Natural killer cell treated with Interleukin-12 subunit alpha and Interleukin-12 subunit beta and Interleukin-15 and Interleukin-18, amount 100 ng/mL, for 72 hours (primary cell): ENCODE measurements at places on chromosomes 16 and 17. TPM values are rescaled to one million over a fixed set of nuclear protein-coding genes. Genes with fewer than 3 reads are reported as not detected.
A peak's percentile ranks its signal among the peaks of the same experiment; 100 is the strongest.

Gene CRHR1
- total RNA-seq: not detected

Gene NUPR1
- not detected for total RNA-seq

Gene TMEM235
- total RNA-seq: not detected

Gene TBC1D3G
- not detected for total RNA-seq

Gene TEX19
- not detected for total RNA-seq

Gene TMEM100
- total RNA-seq: not detected

Gene KRTAP1-3
- total RNA-seq: not detected

Gene TPSD1
- total RNA-seq: not detected

Gene CA4
- total RNA-seq: not detected

Gene CDRT15L2
- not detected for total RNA-seq

Gene RBFOX1
- not detected for total RNA-seq

Gene CSHL1
- not detected for total RNA-seq

Gene TP53TG3B
- total RNA-seq: not detected

Gene TANC2
- total RNA-seq: 17.4 TPM

DNA sequence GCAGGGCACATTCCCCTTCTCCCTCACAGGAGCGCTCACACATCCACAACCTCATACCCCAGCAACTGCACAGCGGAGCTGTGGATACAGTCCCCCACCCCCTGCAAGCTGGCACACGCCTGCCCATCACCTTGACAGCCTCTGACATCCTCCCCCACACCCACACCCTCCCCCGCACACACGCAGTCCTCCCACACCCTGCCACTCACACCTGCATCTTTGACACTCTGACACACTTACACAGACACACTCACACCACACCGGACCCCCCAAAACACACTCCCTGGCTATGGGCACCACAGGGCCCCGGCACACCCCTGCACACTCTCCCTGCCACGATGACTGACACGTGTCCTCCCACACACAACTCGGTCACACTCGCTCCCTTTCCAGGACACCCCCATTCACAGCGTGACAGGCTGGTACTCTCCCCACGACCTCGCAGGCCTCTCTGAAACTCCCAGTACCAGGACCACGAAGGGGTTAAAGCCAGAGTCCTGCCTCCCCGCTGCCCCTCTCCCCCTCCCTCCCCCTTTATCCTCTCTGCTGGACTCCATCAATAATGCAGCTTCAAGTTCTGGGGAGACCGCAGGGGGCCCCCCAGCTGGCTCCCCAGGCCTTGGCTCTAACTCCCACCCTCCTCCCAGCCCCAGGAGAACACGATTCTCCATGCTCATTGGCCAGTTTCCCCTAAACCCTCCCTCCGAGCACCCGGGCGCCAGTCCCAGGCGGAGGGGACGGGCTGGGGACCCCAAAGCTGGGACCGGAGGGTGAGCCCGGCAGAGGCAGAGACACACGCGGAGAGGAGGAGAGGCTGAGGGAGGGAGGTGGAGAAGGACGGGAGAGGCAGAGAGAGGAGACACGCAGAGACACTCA lies at the start of gene PPP1R1B:
PPP1R1B (plus strand) TSS at position 782 of the 876 bp plus-strand sequence. CDS start 441 bp downstream, outside the sequence.
- peaks cover 30% of the 10 kb centered on the region for H3K27me3 ChIP-seq
- H3K36me3 ChIP-seq: no peaks in the 10 kb centered on the region
- peaks cover 20% of the 10 kb centered on the region for H3K4me1 ChIP-seq
- H3K27ac ChIP-seq: no peak within 1 kb of the TSS

GRCh38 chr17:1060991-1061390 lies 64.1 kb downstream of the TIMM22 start:
- no peak overlapping the region for H3K27ac ChIP-seq
- no peak overlapping the region for H3K4me3 ChIP-seq
- peak; percentile 56 for DNase-seq
- H3K36me3 ChIP-seq: peaks cover 15% of the 10 kb centered on the region
- H3K27me3 ChIP-seq: no peaks in the 10 kb centered on the region

DNA sequence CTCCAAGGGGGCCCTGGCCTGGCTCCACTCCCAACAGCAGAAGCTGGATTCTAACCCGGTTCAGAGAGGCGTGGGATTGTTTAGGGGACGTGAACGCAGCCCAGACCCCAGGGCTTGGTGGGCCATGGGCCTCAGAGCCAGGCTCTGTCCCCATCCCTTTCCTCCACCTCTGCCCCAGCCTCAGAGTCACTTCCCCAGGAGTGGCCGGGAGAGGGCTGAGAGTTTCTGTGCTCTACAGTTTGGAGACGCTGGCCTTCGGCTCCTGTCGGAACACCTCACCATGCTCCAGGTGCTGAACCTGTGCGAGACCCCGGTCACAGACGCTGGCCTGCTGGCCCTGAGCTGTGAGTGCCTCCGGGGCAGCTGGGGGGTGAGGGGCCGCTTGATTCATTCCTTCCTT lies 73.8 kb upstream of the PLCG2 start:
- H3K36me3 ChIP-seq: peaks cover 8% of the 10 kb centered on the region
- no peaks in the 10 kb centered on the region for H3K27me3 ChIP-seq
- H3K4me3 ChIP-seq: no peak overlapping the region

DNA sequence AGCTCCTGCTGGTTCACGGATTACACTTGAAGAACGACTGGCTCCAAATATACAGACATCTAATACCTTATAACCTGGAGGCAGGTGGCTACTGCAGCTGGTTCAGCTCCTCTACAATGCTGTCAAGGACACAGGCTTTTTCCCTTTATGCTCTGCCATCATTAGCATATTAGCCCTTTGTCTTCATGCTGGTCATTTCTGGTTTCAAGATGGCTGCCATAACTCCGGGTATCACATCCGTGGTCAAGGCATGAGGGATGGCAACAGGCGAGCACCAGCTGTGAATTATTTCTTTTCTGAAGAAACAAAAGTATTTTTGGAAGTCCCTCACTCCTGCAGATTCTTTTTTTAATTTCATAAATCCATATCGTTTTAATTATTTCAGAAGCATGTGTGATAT lies 124.3 kb upstream of the MED13 start:
- H3K36me3 ChIP-seq: no peaks in the 10 kb centered on the region
- peaks cover 5% of the 10 kb centered on the region for H3K27me3 ChIP-seq

- H3K4me3 ChIP-seq: no peak overlapping the region
- DNase-seq: no peak
- H3K27ac ChIP-seq: no peak overlapping the region
- H3K27me3 ChIP-seq: no peaks in the 10 kb centered on the region
- H3K4me1 ChIP-seq: peaks cover under 1% of the 10 kb centered on the region
Measured at GRCh38 chr16:88817785-88818574, 6.3 kb upstream of the APRT start.

DNA sequence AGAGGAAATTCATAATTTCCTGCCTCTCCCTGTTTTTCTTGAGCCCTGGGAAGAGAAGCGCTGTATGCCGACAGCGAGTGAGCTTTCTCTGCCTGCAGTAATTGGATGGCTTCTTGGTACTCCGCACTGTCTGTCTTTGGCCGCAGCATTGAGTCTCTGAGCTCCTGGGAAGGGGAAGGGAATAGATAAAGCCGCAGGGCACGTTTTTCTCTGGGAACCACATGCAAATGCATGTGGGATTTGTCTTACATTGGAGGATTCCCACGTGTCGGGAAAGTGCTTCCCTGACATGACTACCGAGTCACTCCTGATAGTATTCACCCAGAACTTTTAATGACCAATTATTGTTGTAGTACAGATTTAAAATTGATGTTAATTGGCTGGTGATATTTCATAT lies 385.9 kb downstream of the CPPED1 start:
- H3K36me3 ChIP-seq: no peaks in the 10 kb centered on the region
- H3K4me1 ChIP-seq: peaks cover 23% of the 10 kb centered on the region
- no peaks in the 10 kb centered on the region for H3K27me3 ChIP-seq
- H3K4me3 ChIP-seq: no peak overlapping the region

DNA sequence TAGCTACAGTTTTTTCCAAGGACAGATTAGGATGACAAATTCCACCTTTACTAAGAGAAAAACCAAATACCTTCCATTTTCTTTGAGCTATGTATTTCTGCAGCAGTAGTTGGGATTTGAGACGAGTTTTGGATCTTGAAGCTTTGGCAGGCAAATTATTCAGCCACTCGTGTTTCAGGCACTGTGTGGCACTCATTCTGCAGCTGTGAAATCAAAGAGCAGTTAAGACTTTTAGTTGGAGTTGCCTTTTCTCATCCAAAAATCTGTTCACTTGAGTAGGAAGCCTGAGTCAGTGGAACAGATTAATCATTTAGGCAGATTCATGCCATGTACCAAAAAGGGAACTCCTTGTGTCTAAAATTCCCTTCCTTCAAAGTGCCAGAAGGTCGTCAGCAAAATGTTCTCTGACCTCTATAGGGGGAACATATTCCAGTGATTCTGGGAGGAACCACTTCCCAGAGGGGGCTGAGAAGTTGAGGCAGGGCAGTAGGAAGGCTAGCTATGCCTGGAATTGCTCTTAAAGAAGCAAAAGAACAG lies 20.1 kb downstream of the ORC6 start:
- H3K4me3 ChIP-seq: no peak overlapping the region
- no peaks in the 10 kb centered on the region for H3K27me3 ChIP-seq
- no peak overlapping the region for H3K27ac ChIP-seq
- no peak for DNase-seq
- no peaks in the 10 kb centered on the region for H3K4me1 ChIP-seq

DNA sequence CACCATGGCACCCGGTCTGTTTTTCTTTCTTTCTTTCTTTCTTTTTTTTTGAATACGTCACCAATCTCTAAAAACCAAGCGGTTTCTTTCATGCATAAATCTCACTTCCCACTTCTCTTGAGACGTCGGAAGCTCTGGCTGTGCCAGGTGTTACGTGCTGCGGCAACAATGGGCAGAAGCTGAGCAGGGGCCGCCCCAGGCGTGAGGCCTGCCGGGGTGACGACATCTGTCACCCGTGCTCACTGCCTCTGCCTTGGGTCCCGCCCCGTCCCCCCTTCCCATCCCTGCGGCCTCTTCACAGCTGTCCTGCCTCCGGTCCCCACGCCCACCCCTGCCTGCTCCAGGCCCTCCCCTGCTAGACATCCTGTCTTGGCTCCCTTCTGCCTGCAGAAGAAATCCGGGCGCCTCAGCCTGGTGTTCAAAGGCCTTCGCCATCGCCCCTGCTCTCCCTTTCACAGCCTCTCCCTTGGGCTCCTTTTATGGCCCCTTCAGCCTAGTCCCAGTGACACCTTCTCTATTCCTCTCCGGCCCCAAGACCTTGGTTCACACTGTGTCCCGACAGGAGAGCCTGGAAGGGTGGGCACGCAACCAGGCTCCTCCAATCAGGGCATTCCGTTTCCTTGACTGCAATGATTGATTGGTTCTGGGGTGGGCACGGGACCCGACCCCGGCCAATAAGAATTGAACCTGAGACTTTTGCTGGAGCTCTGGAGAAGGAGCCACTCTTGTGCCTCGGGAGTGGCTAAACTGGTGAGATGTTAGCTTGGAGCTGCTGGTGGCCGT lies 4.8 kb downstream of the P2RX1 start:
- peak; percentile 77 for DNase-seq
- H3K4me3 ChIP-seq: peak overlapping the region; percentile 43
- no peak overlapping the region for H3K27ac ChIP-seq
- peaks cover 32% of the 10 kb centered on the region for H3K4me1 ChIP-seq

- H3K27me3 ChIP-seq: peaks cover 10% of the 10 kb centered on the region
- H3K27ac ChIP-seq: no peak overlapping the region
- no peak for DNase-seq
- H3K36me3 ChIP-seq: no peaks in the 10 kb centered on the region
- H3K4me3 ChIP-seq: no peak overlapping the region
- H3K4me1 ChIP-seq: peaks cover 11% of the 10 kb centered on the region
Measured at GRCh38 chr17:50269477-50270434, 4.5 kb upstream of the TMEM92 start.

DNA sequence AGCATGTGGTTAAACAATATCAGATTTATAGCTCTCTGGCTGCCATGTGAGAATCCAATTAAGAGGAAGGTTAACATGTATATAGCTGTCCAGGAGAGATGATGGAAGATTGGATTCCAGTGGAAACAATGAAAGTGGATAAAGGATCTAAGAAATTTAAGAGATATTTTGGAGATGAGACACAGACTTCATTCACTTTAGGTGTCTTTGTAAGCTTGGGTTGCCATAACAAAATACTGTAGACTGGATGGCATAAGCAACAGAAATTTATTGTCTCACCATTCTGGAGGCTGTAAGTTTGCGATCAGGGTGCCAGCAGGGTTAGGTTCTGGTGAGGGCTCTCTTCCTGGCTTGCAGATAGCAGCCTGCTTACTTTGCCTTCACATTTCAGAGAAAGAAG lies 155.9 kb upstream of the MYOCD start:
- no peaks in the 10 kb centered on the region for H3K4me1 ChIP-seq
- H3K4me3 ChIP-seq: no peak overlapping the region
- H3K36me3 ChIP-seq: no peaks in the 10 kb centered on the region
- no peak overlapping the region for H3K27ac ChIP-seq

DNA sequence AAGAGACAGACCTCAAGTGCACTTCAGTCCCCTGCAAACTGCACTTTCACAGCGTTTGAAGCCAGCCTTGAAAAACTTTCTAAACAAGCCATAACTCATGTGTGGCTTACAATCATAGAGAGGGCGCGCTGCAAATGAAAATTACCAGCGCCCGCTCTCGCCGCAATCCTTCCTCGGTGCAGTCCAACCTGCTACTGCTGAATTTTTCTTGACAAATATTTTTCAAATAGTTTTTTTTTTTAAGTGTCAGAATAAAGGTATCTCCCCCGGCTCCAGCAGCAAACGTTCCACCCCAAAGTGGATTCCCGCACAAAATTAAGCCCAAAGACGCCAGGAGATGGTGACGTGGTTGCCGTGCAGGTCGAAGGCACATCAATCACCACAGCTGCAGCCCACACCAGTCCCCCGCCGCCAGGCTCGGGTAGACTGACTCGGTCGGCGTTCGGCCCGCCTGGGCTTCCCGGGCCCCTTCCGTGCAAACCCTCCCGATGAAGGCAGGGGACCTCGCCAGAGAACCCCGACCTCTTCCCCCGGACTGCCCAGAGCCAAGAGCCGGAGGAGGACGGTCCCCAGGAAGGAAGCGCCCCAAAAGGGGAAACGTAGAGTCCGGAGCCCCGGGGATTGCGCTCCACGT lies 630 bp downstream of the GRB2 start:
- H3K4me1 ChIP-seq: peaks cover 43% of the 10 kb centered on the region
- DNase-seq: peak; percentile 66
- peaks cover 4% of the 10 kb centered on the region for H3K36me3 ChIP-seq
- H3K4me3 ChIP-seq: peak overlapping the region; percentile 90
- peak overlapping the region; percentile 81 for H3K27ac ChIP-seq

DNA sequence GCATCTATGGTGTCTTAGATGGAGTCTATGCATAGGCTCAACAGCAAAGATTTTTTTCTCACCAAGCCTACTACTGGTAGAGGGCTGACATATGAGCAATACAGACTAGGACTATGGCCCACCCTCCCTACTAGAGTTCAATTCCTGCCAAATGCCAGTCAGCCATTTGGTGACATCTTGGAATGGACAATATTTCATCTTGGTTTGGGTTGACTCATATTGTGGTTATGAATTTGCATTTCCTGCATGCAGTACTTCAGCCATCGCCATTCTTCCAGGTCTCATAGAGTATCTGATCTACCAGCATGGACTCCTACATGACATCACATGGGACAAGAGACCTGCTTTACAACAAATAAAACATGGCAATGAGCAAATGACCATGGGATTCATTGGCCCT lies 778.1 kb upstream of the SOX9 start:
- H3K4me3 ChIP-seq: no peak overlapping the region
- DNase-seq: no peak
- H3K36me3 ChIP-seq: no peaks in the 10 kb centered on the region
- no peak overlapping the region for H3K27ac ChIP-seq
